ENCODE measurements at places on chromosomes 6 and 20.

DNA sequence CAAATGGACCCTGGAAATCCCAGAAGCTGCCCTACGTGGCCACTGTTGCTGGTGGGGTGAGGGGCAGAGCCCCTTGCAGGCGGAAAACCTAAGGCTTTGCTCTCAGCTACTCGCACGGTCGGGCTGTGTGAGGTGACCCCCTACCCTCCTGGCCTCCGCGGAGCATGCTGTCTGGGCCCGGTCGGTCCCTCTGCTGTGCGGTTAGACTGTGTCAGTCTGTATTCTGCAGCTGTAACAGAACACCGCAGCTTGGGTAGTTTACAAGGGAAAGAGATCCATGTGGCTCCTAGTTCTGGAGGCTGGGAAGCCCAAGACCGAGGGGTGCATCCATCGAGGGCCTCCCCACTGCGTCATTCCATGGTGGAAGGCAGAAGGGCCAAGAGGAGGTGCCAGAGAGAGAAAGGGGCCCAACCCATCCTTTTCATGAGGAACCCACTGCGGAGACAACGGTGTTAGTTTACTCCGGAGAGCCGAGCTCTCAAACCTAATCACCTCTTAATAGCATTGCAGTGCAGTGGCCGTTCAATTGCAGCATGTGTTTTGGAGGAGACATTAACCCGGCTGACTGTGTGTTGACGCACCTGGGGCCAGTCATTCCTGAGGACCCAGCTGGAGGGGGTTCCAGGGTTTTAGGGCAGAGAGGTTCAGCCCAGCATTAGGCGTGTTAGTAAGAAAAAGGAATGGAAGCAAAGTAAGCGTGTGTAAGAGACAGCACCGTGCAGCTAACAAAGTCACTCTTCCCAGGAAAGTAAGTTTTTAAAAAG, 18.3 kb downstream of the COL9A3 start:
- DNase-seq, result no peak

- no peak for DNase-seq
These were observed 31.4 kb downstream of the HAO1 start for GRCh38 chr20:7908905-7909304.

- DNase-seq, result no peak
These were observed 800.1 kb upstream of the CITED2 start for GRCh38 chr6:140174524-140174923.

GRCh38 chr20:44643596-44644229, 7.8 kb downstream of the ADA start:
- DNase-seq, result no peak

DNA sequence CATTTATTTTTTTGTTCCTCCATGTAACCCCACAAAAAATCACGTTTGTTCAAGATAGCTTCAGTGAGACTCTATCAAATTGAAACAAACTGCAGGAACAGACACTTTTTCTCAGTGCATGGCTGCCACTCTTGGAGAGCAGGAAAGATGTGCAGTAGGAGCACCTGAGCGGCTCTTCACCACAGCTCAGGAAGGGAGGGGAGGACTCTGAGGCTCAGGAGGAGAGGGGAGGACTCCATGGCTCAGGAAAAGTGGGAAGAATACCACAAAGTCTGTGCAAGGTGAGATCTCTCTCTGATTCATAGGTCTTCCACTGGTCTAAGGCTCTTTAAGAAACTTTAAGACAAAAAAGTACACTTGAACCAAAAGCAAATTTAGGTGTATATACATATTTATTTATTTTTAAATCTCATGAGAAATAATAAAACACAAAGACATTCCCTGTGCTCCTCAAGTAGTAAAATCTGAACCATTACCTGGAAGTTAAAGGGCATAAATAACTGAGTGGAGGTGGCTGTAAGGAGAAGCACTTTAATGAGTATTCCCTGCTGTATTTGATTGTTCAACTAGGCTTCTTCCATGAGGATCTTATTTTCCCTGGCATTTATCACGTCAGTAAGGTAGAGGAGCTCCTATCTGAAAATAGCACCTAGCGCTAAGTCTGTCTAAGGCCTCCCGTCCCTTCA, 69.2 kb upstream of the CCN6 start:
- DNase-seq, result no peak

DNA sequence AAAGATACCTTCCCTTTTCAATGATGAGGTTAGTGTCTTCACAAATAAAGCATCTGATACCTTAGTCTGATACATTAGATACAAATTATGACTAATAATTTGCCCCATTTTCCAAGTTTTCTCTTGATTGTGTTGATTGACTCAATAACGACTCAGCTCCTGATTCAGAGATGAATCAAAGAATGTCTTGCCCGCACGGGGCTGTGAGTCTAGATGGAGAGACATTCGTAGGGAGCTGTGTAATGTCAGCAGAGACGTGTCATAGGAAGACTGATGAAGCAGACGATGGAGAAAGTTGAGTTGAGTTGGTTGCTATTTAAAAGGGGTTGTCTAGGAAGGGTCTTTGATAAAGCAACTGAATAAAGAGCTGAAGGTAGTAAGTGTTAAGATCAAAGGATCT, 78.2 kb downstream of the TSHZ2 start:
- DNase-seq, result no peak

DNA sequence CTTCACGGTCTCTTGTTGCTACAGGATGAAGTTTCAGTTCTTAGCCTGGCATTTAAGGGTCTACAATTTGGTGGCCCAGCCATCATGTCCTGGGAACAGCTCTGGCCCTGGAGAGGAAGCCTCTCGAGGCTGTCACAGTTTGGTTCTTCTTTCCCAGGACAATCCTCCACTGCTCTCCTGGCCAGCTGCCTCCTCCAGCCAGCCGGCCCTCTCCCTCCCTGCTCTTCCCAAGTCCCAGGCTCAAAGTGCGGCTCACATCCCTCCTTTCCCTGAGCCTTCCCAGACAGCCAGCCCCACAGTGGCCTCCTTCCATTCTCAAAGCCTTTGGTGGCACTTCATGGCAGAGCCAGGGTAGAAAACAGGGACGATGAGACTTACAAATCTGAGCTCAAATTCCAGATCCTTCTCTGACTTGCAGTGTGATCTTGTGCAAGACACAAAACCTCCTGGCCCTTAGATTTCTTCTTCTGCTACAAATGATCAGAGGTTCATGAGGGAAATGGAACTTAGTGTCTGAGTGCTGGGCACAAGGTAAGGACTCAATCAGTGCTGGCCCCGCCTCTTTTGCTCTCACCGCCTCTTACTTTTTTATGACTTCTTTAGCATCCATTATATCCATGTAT, 223.8 kb upstream of the ECI2 start:
- DNase-seq, result no peak

GRCh38 chr20:16477632-16478031, 95.6 kb downstream of the KIF16B start:
- no peak for DNase-seq

DNA sequence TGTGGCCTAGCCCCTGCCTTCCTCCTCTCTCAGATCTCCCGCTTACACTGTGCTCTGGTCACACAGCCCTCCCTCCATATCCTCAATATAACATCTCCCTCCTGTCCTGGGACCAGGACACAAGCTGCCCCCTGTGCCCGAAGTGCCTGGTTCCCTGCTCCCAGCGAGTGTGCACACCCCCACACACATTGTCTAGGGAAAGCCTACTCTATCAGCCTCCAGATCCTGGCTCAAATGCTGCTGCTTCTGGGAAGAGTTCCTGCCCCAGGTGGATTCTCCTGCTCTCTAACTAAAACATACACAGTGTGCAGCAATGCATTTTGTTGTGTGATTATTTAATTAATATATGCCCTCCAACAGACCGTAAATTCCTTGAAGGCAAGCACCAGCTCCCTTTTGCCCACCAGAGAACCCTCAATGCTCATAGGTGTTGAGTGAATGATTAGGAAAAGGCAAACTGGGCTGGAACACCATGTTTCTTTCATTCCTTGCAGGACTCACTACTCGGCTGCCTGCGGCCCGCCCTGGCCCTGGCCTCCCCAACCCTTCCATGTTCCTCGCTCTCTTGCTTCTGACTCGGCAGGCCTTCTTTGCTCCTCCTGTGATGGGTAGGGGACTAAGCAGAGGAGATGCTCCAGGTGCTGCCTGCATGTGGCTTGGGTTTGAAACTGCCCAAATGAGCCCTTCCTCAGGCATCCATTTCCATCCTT, 194.6 kb downstream of the ZDHHC14 start:
- no peak for DNase-seq

- DNase-seq, result peak; percentile 10
These were observed 20.0 kb downstream of the PNLDC1 start for GRCh38 chr6:159819932-159820640.

DNA sequence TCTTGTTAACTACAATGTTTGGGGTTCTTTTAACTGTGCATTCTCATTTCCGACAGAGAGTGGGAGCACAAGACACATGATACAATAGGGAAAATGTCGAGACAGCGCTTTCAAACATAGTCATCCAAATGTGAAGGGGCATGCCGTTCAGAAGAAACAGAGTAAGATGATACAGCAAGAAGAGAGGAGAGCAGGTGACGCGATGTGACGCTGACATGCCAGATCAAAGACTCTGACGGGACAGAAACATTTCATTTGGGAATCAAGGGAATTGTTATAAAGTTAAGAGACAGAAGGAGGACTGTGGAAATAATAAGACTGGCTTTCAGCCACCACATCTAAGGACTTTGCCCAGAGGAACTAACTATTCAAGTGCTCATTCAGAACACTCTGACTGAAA, 117.4 kb downstream of the FAXC start:
- no peak for DNase-seq

GRCh38 chr6:16756660-16757255, 4.5 kb downstream of the ATXN1 start:
- no peak for DNase-seq

DNA sequence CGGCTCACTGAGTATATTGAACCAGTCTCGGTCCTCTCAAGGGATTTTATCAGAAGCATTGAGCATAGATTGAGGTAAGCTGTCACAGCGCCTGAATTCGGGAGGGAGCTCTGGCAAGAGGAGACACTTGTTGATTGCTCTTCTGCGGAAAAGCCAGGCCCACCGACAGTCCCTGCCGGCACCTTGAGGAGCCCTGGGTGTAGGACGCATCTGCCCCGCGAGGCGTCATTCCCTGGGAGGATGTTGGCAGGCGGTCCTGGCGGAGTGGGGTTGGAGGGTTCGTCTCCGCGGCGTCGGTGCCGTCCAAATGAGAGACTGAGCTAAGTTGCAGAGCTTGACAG, 843 bp downstream of the FBXO9 start:
- DNase-seq, result no peak

- no peak for DNase-seq
These were observed 73.1 kb downstream of the NDUFAF5 start for GRCh38 chr20:13857961-13858360.

DNA sequence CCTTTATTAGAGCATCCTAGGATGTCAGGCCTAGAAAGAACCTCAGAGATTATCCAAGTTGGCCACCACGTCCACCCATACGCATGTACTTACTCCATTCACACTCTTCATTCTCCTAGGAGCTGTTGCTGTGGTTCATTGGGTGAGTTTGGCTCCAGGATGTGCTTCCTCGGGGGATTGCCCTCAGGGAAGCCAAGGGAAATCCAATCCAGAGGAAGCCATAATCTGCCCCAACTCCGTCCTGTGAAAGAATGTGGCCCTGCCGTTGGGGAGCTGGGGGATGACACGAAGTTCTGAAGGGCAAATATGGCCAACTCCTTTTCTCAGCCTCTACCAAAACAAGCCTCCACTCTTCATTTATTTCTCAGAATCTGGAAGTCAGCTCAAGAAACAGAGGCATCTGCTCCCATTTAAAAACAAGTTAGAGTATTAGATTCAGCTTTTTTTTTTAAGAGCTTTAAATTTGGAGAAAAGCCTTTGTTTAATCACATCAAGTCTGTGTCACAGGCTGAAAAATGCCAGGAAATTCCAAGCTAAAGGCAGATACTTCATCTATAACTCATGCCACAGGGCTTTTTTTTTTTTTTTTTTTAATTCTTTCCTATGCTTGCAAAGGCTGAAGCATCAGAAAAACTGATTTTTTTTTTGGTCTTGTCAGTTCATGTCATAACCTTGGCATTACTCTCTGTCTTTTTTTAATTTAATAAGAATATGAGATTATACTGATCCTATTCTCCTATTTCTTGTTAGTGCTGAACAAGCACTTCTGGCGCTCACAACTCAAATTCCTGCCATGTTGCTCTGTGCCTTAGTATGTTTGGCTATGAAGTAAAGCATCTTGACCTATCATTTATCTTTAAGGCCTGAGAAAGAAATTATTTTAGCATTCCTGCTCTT, 480.9 kb upstream of the MARCKS start:
- DNase-seq, result no peak

DNA sequence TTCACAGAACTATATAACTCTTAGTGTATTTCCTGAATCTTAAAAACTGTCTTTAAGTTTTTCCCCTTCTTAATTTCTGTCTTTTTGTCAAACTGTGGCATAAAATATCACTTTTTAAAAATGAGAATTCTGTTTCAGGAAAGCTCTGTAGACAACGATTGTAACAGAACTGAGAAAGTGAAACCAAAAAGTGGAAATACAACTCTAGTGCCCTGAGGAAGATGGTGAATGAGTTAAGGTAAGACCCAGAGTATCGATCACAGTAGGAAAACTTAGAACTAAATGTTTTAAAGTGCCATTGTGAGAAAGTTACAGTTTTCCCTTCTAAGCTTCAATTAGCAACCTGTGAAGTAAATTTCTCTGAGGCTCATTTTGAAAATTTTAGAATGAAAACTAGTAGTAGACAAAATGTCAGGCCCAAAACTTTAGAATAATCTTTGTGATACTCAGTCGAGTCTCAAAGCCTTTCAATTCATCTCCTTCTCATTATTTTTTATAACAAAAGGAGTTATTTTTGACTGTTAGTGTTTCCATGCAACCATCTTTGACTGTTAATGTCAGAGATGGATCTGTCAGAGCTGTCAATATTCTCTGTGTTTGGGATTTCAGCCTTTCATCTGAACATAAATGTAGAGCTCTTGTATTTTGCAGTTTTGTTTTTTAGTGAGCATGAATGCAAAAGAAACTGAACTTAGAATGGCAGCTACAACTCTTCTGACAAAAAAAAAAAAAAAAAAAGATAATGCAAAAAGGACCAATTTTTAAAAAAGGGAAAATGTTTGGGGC, 19.0 kb upstream of the TRDN start:
- no peak for DNase-seq

DNA sequence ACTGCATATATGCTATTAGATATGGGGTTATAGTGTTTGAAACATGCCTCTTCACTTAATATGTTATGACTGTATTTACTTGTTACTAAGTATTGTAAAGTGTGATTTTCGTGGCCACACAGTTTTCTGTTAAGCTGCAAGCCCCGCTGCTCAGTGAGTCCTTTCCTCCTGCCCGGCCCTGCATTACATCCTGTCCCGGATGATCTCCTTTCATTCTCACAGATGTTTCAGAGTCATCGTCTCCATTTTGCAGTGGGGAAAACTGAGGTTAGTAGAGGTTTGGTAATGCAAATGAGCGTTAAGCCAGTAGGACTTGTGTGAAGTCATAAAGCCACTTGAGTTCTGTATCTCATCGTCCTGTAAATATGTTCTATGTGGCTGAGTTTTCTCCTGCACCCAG, 155.5 kb downstream of the CFAP61 start:
- DNase-seq, result no peak

DNA sequence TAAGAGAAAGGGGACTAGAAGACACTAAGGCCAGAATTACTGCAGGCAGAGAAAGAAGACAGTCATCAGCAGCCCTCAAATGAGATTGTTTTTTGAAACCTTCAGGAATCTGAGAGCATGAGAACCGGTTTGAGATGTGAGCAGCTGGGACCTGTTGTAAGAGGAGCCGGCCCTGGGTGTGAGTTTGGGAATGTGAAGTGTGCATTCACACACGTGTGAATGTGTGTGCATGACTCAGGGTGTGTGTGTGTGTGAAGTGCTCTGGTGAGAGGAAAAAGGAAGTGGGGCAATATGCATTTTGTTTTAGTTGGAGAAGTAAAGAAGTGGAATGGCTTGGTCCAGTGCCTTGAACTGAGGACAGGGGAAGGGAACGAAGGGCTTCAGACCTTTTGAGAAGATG, 4.3 kb downstream of the SCUBE3 start:
- DNase-seq, result no peak

- no peak for DNase-seq
These were observed 134.2 kb downstream of the CARMIL1 start for GRCh38 chr6:25413207-25413905.
